ENCODE measurements at places on chromosomes 6 and 20.

DNA sequence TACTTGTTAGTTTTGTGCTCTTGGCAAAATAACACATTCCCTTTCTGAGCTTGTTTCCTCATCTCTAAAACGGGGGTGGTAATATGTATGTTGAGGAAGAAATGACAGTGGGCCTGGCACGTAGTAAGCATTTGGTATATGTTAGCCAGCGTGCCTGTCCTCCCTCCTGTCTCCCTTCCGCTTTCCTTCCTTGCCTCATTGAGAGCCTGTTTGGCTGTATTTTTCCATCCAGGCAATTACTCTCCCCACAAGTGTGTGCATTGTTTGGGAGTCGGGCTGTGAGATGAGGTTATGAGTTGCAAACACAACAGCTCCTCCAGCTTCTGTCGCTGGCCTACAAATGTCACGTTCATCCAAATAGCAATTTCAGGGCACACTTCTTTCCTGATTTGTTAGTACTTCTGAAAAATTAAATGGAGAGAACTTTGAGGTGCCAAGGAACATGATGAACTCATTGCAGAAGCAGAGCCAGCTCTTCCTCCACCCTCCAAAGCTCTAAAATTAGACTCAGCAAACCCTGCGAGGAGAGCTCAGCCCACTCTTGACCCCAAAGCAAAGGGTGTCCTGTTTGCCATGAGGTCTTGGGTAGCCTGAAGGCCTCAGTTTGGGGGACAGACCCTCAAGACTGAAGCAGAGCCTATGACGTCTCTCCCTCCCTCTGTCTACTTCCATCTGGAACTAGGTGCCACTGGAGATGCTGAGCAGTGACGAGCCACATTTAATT, 50.7 kb upstream of the TOX2 start:
- no peak for DNase-seq

GRCh38 chr6:54860739-54861138, 14.2 kb downstream of the FAM83B start:
- no peak for DNase-seq

DNA sequence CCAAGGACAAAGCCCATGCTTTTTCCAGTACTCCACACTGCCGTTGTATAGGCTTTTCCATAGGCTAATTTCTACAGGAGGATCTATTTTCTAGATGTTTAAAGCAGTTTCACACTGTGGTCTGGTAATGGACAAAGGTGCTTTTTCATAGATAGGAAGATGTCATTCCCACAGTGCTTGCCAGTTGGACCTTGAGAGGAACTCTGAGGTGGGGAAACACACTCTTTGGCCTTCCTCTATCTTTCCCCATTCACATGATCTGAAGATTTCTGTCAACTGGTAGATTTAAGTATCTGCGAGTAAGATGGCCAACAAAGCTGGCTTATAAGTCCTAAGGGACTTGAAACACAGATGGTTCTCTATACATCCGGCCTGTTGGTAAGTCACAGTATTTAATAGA, 477.3 kb downstream of the UTRN start:
- no peak for DNase-seq

DNA sequence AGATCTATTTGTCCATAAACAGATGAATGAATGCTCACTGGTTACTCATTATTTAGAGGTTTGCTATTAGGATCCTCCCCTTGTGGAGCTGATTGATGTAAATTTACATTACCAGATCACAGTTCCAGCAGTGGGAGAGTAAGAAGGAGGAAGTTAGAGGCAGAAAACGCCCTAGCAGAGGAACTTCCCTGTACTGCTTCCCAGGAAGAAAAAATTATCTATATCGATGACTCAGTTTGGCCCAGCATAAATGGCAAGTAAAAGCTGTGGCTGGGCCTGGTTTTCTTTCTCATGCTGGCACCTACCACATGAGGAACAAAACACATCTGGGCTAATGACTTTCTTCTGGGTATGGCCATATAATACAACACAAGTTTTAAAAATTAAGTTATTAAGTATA, 35.7 kb downstream of the DNAAF9 start:
- DNase-seq: no peak

GRCh38 chr6:145036848-145037567, 698.3 kb downstream of the EPM2A start:
- DNase-seq: no peak

DNA sequence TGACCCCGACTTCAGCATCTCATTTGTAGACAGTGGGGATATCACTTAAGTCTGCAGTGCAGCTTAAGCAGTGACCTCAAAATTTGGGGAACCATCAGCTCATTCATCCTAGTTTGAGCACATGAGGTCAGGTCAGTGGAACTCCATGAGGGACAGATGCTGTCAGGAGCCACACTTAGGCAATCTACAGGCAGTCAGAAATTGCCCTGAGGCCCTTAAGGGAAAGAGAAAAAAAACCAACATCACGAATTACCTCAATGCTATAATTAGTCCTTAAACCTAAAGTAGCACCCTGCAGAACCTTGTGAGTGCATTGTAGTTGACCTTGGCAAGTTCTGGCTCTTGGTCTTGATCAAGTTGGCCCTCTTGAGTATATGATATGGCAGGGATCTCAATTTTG, 21.1 kb downstream of the TMEM74B start:
- no peak for DNase-seq

GRCh38 chr20:33825340-33826269, 14.5 kb downstream of the CHMP4B start:
- DNase-seq: no peak

DNA sequence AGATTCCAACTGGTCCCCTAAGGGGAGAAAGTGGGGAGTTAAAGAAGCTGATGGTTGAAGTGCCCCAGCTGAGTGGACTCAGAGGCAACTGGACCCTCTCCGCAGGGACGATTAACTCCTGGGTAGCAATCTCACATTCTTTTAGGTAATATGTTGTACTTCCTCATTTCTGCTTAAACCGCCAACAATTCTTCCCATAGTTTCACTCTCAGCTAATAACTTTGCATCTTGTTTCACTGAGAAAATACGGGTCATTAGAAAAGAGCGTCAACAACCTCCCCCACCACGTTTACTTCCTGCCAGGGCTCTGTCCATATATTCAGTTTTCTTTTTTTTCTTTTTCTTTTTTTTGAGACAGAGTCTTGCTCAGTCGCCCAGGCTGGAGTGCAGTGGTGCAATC, 39.5 kb upstream of the CHD6 start:
- DNase-seq: no peak

GRCh38 chr6:94733066-94733465, 844.3 kb upstream of the MANEA start:
- no peak for DNase-seq

GRCh38 chr6:154070657-154071056, 31.6 kb downstream of the OPRM1 start:
- no peak for DNase-seq

DNA sequence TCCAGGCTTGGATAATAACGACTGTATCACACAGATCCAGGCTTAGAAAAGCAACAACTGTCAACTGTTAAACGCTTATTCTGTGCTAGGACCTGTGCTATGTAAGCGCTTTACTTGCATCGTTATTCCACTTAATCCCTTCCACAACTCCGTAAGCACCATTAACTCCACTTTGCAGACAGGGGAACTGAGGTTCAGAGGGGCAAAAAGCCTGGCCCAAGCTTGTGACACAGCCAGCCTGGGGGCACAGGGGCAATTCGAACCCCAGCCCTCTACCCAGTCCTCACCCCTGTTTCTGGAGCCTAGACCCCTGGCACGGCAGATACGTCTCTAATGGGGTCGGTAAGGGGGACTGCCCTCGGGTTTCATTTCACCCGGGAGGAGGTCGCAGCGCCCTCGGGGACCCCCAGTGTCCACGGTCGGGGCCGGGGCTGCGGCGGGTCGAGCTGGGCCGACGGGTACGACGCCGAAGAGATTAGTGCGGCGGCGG, 411 bp downstream of the DSN1 start:
- no peak for DNase-seq

DNA sequence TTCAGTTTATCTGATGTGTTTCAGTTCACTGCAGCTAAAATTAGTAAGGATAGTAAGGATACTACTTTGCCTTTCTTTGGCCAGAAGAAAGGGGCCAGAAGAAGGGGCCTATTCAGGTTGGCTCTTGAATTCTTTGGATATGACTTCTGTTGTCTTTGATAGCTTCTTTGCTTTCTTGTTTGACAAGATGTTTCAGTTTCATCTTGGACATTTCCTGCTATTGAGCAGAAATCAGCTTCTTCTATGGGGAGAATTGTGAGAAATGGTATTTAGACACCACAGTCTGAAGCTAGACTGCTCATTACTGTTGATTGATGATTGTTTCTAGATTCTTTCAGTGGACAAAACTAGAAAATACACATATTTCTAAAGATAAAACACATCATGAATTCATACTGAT, 23.2 kb downstream of the L3MBTL3 start:
- no peak for DNase-seq

- DNase-seq: no peak
Observed at GRCh38 chr20:17642404-17643269, 39.4 kb downstream of the RRBP1 start.

DNA sequence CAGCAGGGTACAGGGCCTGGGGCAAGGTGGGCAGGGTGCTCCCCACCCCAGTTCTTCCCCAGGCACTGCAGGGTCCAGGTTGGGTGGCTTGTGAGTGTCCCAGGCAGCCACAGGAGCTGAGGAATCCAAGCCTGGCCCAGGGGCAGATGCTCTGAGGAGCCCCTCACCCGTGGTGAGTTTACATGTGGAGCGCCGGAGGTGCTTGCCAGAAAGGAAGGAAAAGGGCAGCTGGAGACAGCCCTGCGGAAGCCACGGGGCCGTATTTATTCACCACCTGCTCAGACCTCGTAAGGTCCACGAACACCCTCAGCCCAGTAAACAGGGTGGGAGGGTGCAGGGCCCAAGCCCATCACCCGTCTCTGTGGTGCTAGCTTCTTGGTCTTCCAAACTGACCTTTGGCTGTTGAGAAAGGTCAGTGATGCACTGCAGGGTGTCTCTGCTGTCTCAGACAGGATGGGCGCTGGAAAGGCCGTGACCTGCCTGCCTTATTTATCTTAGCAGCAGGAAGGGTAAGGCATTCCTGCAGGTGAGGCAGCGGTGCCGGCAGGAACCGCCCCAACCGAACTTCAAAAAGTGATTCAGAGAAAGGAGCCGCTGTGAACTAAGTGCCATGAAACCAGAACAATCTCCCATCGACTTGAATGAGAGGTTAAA, 4.0 kb upstream of the FRMD1 start:
- no peak for DNase-seq

GRCh38 chr6:108127056-108127455, 38.8 kb upstream of the NR2E1 start:
- no peak for DNase-seq

- no peak for DNase-seq
Observed at GRCh38 chr6:145086197-145086596, 649.1 kb downstream of the EPM2A start.

DNA sequence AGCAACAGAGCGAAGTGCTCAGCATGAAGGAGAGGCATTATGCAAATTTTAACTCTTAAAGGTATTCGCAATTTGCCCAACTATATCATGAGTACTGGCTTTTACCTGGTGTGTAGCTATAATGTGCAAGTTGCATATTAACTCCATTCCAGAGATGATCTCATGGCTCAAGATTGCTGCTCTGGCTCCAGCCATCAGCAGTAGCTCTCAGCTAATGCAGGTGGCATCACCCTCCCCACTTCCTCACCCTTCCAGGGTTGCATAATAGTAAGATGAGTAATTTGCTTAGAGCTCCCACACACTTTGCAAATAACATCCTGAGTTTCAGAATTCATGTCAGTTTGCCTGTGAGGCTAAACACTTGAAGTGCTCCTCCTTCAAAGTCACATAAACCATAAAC, 15.9 kb upstream of the PCSK2 start:
- no peak for DNase-seq

- no peak for DNase-seq
Observed at GRCh38 chr6:122817358-122817757, 28.3 kb downstream of the SMPDL3A start.

DNA sequence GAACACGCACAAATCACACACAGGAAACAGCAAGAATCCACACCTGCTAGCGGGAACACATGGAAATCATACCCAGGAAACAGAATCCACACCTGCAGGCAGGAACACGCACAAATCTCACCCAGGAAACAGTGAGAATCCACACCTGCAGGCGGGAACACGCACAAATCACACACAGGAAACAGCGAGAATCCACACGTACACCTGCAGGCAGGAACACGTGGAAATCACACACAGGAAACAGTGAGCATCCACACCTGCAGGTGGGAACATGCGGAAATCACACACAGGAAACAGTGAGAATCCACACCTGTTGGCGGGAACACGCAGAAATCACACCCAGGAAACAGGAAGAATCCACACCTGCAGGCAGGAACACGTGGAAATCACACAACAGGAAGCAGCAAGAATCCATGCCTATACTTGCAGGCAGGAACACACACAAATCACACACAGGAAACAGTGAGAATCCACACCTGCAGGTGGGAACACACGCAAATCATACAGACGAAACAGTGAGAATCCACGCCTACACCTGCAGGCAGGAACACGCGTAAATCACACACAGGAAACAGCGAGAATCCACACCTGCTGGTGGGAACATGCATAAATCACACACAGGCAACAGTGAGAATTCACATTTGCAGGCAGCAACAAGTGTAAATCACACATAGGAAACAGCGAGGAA, 108.6 kb downstream of the DLL1 start:
- no peak for DNase-seq

DNA sequence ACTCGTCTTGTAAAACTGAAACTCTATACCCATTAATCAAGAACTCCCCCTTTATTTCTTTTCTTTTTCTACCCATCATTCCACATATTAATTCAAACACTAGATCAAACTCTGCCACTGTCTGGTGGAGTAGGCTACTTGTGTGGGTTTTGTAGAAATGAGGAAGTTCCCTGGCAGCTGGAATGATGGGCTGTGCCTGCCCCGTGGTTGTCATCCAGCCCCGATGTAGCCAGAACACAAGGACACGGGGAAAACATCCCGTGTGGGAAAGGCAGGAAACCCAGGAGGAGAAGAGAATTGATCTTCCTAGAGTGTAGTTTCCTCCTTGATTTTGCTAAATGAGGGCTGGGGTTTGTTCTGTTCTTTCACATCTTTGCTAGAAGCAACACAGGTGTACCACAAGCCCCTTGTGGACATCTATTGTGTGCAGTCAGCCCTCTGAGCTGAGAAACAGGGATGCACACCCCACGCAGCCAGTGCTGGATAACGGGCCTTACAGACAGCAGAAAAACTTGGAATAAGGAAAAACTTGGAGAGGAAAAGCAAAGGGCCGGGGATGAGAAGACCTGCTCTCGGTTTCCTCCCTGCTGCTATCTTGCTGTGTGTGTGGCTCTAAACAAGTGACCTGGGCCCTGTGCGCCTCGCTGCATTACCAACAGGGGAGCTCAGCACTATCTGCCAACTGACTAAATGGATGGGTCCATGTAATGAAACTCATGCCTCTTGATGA, 88.0 kb downstream of the SCML4 start:
- no peak for DNase-seq

- no peak for DNase-seq
Observed at GRCh38 chr6:93008375-93008774, 411.0 kb downstream of the EPHA7 start.

DNA sequence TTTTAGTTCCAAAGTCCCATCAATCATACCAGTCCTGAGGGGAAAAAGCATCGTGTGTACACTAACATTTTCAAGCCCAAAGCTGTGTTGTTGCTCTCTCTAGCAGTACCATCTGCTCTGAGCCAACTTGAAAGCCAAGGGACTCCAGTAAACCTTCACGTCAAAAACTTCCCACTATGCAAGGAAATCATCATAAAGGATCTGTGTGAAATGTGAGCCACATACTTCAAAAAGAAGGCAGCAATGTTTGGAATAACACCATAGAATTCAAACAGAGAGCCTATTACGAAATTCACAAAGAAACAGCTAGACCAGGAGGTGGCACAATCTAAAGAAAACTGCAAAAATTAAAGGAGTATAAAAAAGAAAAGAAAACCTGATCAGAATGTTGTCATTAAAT, 399.8 kb upstream of the EPHA7 start:
- no peak for DNase-seq

GRCh38 chr6:11744753-11745152, 33.9 kb downstream of the ADTRP start:
- no peak for DNase-seq
